ENCODE measurements at places on chromosomes 12 and 14.

GRCh38 chr12:102755266-102755665, 161.8 kb downstream of the PAH start:
- DNase-seq: no peak

DNA sequence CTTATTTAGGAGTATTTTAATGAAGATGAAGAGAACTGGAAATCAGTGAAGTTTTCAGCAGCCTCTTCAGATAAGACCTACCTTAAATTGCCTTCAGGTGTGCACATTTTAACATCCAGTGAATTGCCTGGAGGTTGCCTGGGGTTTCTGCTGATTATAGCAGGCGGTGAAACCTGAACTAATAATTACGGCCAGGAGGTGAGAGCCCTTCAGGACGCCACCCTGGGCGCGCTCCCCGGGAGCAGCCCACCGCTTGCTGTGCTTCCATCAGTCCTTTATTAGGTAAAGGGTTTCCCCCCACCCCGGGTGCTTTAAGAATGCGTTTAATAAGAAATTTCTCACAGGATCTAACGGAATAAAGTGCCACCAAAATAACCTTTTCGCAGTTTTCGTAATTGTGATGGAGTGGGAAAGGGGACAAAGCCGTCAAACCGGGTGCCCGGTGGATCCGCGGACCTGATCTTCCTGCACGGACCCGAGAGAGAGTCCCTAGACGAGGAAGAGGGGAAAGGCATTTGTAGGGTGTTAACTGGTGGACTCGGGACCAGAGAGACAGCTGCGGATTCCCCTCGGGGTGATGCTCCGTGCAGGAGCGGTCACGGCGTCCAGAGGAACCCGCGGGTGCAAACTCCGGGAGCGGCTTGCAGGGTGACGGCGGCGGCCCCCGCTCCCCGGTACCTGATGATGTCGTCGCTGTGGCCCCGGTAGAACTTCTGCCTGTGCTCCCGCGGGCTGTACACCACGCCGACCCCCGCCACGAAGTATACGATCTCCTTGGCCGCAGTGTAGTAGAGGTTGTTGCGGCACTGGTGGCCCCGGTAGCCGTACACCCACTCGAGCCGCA, 902 bp downstream of the EML5 start:
- peak; percentile 40 for DNase-seq

DNA sequence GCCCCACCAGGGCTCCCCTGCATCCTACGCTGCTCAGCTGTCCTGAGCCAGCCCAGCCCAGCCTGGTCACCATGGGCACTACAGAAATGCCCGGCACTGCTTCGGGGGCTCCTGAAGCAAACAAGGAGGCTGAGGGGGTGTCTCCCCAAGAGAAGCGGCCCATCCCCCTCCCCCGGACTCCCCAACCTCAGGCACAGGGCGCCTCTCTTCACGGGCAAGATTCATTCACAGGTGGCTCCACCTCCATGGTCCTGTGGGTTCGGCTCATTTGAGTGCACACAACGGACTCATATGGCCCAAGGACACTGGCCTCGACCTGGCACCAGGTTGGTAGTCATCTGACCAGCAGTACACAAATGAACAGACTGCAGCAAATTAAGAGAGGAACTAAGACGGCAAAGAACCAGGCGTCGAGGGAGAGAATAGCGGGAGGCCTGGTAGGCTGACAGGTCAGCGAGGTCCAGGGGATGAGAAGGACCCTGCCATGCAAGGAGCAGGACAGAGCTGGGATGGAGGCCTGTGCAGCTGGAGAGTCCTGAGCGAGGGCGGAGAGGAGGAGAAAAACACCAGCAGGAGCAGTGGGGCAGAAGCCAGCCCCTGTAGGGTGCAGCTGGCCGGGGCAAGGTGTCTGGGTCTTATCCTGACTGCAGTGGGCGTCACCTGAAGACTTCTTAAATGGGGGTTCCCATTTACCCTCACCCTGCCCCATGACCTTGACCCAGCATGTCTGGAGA, 60.2 kb downstream of the PRIMA1 start:
- DNase-seq: no peak

- DNase-seq: no peak
Observed at GRCh38 chr14:69288011-69288771, 28.2 kb downstream of the GALNT16 start.

GRCh38 chr12:64531665-64532334, 78.5 kb upstream of the RASSF3 start:
- DNase-seq: no peak

GRCh38 chr14:24130717-24131548, 474 bp downstream of the FITM1 start:
- no peak for DNase-seq

GRCh38 chr12:51910691-51911090, 3.4 kb downstream of the ACVRL1 start:
- DNase-seq: no peak

All from stimulated activated CD4-positive, alpha-beta T cell treated with anti-CD3 and anti-CD28 coated beads, Interleukin-15, amount 100 ng/mL, for 24 hours (primary cell).